ENCODE measurements at places on chromosomes 5 and 9. TPM values are rescaled to one million over a fixed set of nuclear protein-coding genes. Genes with fewer than 3 reads are reported as not detected.

GABRA1 gene
- total RNA-seq = not detected

NIPAL4 gene
- 3.9 TPM for total RNA-seq

CKS2 gene
- 384 TPM for total RNA-seq

ROR2 gene
- total RNA-seq = not detected

UBE2QL1 gene
- total RNA-seq = not detected

TAF11L14 gene
- not detected for total RNA-seq

IRX4 gene
- not detected for total RNA-seq

SPATA6L gene
- 0.99 TPM for total RNA-seq

SMIM33 gene
- total RNA-seq = 0.53 TPM

PHF24 gene
- 0.06 TPM for total RNA-seq

SEMA6A gene
- not detected for total RNA-seq

ANKDD1B gene
- total RNA-seq = 0.19 TPM

SLC46A2 gene
- not detected for total RNA-seq

ARL14EPL gene
- not detected for total RNA-seq

BDP1 gene
- 24.9 TPM for total RNA-seq

SYK gene
- 0.29 TPM for total RNA-seq

PAIP1 gene
- total RNA-seq = 19.1 TPM

PCDHGA9 gene
- 0.23 TPM for total RNA-seq

C5orf52 gene
- total RNA-seq = not detected

All from activated naive CD4-positive, alpha-beta T cell treated with anti-CD3 and anti-CD28 coated beads, Interleukin-2, amount 50 U/mL, for 72 hours (primary cell).